ENCODE measurements at places on chromosomes 5 and 9. TPM values are rescaled to one million over a fixed set of nuclear protein-coding genes. Genes with fewer than 3 reads are reported as not detected.

FOXD4L5 gene
- total RNA-seq: not detected

CARD9 gene
- 6.9 TPM for total RNA-seq

PDLIM4 gene
- 89.5 TPM for total RNA-seq

EFNA5 gene
- 26.3 TPM for total RNA-seq
